ENCODE measurements at places on chromosomes 2 and 18.

DNA sequence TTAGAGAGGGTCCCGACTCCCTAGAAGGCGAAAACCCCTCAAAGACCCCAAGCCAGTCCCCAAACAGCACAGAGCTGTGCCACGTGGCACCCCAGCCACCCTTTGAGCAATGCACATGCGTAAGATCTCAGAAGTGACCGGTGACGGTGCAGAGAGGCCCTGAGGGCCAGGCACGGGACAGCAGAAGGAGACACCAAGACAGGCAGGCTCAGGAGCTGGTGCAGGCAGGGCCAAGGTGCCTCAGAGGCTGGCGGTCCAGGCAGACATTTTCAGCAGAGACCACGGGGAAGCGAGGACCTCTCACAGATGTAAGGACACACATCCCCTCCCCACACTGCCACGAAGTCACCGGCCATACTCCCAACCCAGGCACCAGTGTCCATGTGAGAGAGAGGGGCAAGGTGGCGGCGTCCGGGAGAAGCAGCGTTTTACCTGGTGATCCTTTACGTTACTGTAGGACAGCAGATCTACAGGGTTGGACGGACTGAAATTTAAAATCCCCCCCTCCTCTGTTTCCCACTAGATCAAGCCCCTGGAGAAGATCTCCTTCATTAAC, 2.0 kb upstream of the RAB17 start:
- no peak for DNase-seq

DNA sequence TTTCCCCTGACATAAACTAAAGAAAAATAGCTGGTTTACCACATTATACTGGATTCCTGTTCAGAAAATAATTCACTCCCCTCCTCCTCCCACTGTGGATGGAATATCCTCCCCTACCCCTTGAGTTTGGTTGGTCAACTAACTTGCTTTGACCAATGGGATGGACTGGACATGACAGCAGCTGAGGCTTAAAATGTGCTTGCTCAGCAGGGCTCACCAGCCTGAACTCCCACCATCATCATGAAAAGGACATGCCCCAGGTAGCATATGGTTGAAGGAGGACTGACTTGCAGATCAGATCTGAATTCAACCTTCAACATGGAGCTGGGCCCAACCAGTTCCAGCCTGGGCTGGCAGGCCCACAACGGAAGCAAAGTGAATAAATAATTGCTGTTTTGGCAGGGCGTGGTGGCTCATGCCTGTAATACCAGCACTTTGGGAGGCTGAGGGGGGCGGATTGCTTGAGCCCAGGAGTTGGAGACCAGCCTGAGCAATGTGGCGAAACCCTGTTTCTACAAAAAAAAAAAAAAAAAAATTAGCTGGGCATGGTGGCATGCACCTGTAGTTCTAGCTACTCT, 284.4 kb downstream of the AFF3 start:
- DNase-seq: no peak

GRCh38 chr2:54579682-54580620, 123.8 kb downstream of the SPTBN1 start:
- DNase-seq: no peak

DNA sequence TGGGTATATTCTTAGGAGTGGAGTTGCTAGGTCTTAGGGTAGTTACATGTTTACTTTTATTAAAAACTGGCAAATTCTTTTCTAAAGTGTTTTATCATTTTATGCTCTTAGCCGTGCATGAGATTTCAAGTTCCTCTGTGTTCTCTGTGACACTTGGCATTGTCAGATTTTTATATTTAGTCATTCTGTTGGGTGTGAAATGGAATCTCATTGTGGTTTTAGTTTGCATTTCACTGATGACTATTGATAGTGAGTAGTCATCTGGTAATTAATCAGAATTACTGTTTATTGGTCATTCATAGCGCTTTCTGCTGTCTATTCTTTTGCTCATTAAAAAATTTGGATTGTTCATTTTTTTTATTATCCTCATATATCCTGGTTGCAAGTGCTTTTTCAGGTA, 34.1 kb downstream of the RAB3GAP1 start:
- DNase-seq: no peak

- DNase-seq: peak; percentile 97
These were observed 94.9 kb downstream of the FAM161A start for GRCh38 chr2:61759005-61759404.

DNA sequence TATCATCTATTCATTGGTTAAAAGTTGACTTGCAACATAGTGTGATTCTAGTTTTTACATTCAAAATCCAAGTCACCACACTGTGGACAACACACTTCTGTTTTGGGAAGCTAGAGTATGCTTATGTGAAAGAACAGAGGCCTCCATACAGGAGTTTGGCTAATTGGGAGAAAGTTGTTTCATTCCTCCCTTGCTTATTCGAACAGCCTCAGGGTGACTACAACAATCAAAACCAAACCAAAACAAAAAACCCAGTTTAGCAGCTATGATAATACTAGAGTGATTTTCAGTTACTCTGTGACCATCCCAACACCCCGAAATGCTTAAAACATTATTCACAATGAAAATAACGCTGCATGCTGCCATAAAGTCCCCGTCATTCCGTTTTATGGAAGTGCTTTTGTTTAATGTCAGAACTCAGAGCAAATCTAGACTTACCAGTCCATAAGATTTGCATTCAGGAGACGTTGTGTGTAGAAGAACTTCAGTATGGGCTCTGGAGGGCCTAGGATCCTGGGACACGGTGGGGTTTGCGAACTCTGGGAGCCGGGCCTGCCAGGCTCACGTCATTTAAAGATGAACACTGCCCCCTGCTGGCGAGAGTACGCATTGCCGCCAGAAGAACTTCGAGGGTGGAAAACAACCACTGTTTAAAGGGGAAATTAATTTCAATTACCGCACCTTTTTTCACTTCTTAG, 111.4 kb downstream of the FTCDNL1 start:
- DNase-seq: peak; percentile 50

GRCh38 chr18:933082-933481, 28.4 kb downstream of the ADCYAP1 start:
- DNase-seq: no peak

DNA sequence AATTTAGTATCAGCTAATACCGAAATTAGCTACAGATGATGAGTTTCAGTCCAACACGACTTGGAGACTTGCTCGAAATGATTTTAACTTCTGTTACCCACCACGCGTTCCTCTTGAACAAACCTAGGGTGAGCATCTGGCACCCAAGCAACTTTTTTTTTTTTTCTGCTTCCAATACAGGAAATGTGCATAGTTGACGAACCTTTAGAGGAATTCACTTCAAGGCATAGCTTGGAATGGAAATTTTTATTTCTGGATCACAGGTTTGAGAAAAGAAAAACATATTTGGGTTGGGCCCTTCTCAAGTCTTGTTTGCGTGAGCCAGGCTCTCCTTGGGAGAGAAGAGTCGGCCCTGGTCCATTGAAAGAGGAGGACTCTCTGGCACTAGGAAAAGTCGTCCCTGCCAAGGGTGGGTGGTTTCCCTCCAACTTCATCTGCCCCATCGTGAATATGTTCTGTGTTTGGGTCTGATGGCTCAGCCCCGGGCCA, 37.4 kb upstream of the RPL31 start:
- DNase-seq: no peak

DNA sequence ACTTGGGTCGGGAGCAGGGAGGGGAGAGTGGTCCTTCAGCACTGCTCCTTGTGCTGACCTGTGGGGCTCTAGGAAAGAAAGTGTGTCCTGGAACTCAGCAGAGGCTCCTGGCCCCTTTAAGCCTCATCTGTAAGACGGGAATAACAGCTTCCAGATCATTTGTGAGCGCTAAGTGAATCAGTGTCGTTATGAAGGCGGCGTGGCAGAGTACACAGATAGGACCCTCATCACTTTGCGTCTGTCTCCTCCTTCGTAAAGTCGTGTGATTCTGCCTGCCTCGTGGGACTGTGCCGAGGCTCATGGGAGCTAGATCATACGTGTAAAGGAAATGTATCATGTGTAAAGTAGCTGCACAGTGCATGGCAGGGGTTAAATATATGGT, 18.6 kb downstream of the COLEC11 start:
- DNase-seq: no peak

GRCh38 chr2:181891258-181891965, at the start of gene ITPRID2:
TSS of gene ITPRID2 (plus strand) at chr2:181891730. CDS start at chr2:181892067, 337 bp downstream.
- DNase-seq: peak; percentile 93

DNA sequence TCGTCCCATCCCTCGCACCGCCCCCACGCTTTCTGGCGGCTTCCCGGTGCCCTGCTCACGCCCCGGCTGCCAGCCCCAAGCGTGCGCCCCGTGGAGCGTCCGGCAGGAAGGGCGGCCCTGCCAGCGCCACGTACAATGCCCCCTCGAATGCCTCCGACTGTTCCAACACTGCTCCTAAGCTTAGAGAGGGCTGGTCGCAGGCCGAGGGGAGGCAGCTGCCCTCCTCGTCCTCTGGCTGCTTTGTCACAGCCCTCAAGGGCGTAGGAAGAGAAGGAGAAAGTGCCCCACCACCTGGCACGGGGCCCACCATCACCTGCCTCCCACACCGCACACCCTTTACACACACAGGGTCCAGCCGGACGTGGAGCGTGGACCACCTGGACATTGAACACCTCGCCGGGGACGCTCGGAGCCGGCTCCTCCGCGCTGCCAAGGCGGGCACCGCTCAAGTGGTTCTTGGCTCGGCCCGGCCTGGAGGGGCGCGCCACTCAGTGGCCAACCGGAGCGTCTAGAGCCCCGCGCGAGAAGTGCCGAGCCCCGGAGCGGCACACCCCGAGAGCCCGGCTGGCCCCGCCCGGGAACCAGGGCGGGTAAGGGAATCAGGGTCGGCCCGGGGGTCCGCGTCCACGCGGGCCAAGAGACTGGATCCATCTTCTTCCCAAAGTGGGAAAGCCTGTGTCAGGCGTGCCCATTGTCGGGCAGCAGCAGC, 830 bp downstream of the DNER start:
- DNase-seq: no peak

- peak; percentile 73 for DNase-seq
These were observed 116.6 kb downstream of the SRBD1 start for GRCh38 chr2:45494275-45494977.

- peak; percentile 79 for DNase-seq
These were observed 49.9 kb upstream of the RNU4ATAC start for GRCh38 chr2:121480826-121481225.

DNA sequence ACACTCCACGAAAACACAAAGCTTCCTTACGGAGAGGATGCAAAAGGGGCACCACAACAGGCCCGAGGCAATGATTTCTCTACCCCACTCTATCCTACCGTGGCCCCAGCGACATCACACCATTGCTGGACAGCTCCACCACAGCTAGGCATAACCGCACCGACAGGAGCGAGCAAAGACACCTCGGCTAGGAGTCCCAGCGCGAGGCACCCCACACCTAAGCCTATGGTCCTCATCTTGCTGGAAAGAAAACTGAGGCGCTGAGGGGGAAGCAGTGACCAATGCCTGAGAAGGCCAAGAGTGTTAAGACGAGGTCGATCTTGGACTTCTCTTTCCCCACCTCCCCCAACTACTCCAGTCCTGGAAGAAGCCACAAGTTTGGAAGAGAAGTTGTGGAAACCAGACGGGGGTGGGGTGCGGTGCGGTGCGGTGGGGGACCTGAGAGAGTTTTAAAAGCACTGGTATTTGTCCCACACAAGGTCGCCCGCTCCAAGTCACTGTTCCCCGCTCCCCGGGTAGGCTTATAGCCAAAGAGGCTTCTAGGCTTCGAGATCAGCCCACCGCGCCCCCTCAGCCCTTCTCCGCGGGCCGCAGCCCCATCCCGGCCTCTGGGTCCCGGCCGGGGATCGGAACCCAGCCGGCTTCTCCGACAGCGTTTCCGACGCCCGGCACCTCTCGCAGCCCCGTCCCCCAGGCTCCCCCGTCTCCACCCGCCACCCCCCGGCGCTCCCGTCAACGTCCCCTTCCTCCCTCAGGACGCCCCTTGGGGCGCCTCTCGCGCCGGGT, 766 bp downstream of the PDE6D start:
- no peak for DNase-seq

DNA sequence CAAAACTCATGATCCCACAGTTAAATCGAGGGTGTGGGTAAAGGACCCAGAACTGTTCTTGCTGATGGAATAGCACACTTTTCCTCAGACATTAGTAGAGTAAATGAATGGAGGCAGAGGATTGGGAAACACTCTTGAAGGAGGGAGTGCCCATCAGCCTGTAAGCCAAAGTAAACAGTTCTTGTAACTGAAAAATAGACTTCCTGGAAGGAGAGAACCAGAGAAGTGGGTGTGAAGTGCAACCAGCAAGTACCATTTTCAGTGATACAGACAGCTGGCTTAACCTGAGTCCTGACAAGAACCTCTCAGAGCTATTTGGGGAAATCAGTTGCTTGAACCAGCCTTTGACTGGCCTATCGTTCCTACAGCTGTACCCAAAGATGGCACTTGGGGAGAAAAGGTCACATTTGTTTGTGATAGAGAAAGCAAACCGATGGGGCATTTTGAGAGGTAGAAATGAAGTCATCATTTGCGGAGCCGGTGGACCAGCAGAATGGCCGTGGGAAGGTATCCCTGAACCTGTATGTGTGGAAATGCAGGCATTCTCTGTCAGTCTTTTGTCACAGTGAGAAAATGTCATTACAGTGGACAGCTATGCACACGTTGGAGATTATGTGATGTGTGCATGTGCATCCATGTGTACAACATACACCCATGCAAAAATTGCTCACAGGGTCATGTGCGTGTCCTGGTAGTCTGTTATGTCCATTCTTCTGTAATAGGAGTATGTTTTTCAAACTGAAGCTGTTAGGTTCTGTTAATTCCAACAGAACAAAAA, 17.8 kb downstream of the CRIM1 start:
- peak; percentile 73 for DNase-seq

GRCh38 chr2:232643813-232644347, 10.5 kb downstream of the EFHD1 start:
- no peak for DNase-seq

DNA sequence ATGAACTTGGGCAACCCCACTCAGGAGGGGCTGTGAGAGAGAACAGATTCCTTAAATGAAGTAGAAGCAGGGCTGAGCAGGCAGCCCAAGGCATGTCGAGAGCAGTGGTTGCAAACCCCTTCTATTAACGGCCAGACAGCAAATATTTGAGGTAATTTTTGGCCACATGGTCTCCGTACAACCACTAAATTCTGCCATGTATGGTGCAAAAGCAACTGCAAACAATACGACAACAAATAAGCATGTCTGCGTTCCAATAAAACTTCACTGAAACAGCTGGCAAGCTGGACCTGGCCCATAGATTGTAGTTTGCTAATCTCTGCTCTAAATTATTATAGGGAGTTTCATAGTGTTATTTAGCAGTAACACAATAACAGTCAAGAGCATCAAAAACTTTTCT, 217.0 kb upstream of the ZNF521 start:
- no peak for DNase-seq

All from fibroblast of gingiva (primary cell).